Peyer's patch (tissue), 4 donors: ENCODE measurements at places on chromosomes 12 and 14.

GRCh38 chr12:4786795-4787194 lies 66.6 kb downstream of the GALNT8 start:
- no peak for DNase-seq

- DNase-seq = no peak
Observed at GRCh38 chr14:24816011-24816928, 182.3 kb upstream of the GZMB start.

- no peak for DNase-seq
Observed at GRCh38 chr12:102776041-102776440, 141.0 kb downstream of the PAH start.

- DNase-seq = no peak
Observed at GRCh38 chr12:27462851-27463250, 16.3 kb downstream of the SMCO2 start.

DNA sequence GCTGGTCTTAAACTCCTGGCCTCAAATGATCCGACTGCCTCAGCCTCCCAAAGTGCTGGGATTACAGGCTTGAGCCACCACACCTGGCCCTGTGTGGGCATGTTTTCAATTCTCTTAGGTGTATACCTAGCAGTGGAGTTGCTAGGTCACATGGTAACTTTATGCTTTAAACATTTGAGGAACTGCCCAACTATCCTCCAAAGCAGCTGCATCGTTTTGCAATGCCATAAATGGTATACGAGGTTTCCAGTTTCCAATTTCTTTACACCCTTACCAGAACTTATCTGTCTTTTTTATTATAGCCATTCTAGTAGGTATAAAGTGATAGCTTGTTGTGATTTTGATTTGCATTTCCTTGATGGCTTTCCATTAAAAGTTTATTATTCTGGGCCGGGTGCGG lies 25.1 kb downstream of the RBMS2 start:
- no peak for DNase-seq

GRCh38 chr12:80509781-80510556 lies 65.9 kb downstream of the PTPRQ start:
- no peak for DNase-seq

- no peak for DNase-seq
Observed at GRCh38 chr12:91620992-91621391, 438.4 kb upstream of the DCN start.

- DNase-seq = no peak
Observed at GRCh38 chr14:95119336-95119735, 38.0 kb downstream of the DICER1 start.

DNA sequence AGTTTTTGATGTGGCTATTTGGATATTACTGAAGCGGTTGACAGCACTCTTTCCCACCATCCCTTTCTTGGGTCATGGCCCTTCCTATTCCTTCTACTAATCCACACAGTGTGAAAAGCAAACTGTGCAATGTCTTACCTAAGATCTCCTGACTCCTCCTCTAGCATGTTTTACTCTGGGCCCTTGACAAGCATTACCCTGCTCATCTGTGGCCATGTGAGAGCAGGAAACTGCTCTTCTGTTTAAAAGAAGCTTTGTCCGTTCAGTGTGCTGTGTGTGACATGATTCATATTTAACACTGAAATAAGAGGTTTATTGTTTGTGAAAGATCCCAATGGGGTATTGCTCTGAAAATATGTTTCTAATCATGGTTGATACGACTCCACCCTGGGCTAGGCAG lies 1022.5 kb downstream of the AACS start:
- DNase-seq = no peak
